ENCODE measurements at places on chromosomes 13 and 19. TPM values are rescaled to one million over a fixed set of nuclear protein-coding genes. Genes with fewer than 3 reads are reported as not detected.

The ZNF177 gene
- 3.9 TPM for total RNA-seq

DNA sequence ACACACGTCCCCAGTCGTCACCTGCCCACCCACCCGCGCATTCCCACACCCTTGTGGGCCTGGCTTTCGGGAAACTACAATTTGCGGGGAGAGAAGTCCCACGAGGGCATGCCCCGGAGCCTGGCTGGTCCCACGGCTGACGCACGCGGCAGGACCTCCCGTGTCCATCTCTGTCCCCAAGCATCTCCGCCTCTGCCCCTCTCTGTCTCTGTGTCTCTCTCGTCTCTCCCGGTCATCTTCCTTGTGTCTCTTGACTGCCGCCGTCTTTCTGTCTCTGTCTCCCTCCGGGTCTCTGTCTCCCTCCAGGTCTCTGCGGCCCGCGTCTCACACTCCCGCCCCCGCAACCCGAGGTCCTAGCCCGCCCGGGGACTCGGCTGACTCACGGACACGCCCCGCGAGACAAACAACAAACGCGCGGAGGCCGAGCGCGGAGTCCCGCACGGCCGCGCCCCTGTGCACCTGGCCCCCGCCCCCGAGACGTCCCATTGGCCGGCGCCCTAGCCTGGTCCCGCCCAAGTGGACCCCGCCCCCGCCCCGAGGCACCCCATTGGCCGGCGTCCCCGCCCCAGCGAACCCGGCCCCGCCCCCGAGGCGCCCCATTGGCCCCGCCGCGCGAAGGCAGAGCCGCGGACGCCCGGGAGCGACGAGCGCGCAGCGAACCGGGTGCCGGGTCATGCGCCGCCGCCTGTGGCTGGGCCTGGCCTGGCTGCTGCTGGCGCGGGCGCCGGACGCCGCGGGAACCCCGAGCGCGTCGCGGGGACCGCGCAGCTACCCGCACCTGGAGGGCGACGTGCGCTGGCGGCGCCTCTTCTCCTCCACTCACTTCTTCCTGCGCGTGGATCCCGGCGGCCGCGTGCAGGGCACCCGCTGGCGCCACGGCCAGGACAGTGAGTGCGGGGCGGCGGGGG, at the start of gene FGF22:
FGF22 (plus strand) TSS at position 627 of the 908 bp plus-strand sequence; CDS start at position 674, 47 bp downstream.
- DNase-seq = no peak

- DNase-seq = no peak
These were observed 446 bp upstream of the ZNF83 start for GRCh38 chr19:52638601-52639000.

The ALOX5AP gene
- total RNA-seq = 96.0 TPM

The POLD1 gene
- total RNA-seq = 25.5 TPM

DNA sequence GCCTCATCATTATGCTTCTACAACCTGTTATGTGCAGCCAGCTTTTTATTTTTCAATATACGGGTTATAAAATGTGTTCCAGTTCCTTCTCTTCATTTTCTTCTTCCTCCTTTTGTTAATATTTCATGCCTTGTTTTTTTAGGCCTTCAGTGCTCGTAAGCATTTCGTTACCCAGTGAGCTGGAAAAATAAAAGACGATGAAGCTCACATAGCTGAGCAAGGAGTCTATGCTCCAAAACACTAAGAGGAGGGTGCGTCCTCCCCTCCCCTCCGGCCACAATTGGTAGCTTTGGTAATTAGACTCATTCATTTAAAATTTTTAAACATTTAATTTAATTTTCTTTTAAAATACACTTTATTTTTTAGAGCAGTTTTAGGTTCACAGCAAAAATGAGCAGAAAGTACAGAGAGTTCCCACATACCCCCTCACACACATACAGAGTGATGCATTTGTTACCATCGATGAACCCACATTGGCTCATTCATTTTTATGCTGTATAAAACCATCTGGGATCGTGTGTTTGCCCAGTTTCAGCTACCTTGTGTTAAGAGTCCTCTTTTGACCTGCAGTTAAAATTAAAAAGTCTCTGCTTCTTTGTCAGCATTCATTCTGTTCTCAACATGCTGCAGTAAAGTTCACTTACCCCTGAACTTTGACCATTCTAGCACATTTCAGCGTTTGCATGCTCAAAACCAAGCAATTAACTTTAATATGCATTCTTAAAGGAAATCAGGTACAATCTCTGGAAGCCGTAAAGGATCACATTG, 223.9 kb downstream of the LACC1 start:
- no peak for DNase-seq

DNA sequence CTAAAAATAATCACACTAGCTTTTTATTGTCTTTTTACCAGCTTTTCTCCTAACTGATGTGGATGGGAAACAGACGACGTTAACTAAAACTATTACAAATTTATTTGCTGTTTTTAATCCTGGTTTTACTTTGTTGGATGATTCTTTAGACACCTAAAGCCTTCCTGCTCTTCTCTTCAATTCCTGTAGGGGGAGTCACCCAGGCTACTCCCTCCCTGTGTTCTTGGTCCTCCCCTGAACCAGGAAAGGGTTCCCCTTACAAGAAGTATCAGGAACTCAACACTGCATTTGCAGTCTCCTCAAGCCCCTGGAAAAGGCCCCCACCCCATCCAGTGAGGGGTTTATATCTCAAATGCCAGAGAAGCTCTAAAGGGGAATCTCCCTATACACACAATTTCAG, 206.1 kb downstream of the SUCLA2 start:
- no peak for DNase-seq

DNA sequence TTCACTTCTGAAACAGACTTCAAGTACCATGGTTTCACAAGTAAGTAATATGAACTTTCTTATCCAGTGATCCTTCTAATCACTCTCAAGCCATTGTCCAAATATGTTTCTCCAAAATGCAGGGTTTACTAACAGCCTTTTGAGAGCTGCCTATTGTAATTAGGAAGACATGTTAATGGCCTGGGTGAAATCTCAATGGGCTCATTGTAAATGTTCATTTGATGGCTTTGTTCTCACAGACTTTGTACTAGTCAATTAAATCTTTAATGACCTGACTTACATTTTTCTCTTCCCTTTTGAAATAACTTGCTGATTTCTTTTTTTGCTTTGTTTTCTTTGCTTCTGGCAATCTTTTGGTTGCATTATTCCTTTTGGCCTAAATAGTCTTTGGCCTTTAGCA, 444.8 kb downstream of the LIG4 start:
- DNase-seq = no peak

The PLPPR3 gene
- total RNA-seq = 2.9 TPM

DNA sequence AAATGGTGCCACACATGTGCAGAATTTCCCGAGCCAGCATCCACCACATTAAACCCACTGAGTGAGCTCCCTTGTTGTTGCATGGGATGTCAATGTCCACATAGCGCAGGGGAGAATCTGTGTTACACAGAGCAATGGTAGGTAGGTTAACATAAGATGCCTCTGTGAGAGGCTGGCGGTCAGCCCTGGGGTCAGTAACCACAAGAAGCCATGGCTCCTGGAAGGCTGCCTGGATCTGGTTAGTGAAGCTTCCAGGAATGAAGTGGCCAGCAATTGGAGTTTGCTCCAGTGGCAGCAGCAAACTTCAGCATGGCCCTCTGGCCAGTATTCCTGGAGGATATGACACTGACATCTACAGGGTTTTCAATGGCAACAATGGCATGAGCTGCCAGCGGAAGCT, 37.0 kb upstream of the PCDH9 start:
- no peak for DNase-seq

GRCh38 chr13:114068656-114069318, 63.6 kb downstream of the RASA3 start:
- DNase-seq = no peak

GRCh38 chr13:89011615-89012014, 1340.4 kb downstream of the SLITRK5 start:
- no peak for DNase-seq

The PSG3 gene
- total RNA-seq = not detected

The CGB5 gene
- total RNA-seq = not detected

GRCh38 chr19:28633319-28634018, 579.5 kb downstream of the UQCRFS1 start:
- peak; percentile 2 for DNase-seq

- DNase-seq = no peak
These were observed 748 bp upstream of the SIGLEC8 start for GRCh38 chr19:51458899-51459505.

DNA sequence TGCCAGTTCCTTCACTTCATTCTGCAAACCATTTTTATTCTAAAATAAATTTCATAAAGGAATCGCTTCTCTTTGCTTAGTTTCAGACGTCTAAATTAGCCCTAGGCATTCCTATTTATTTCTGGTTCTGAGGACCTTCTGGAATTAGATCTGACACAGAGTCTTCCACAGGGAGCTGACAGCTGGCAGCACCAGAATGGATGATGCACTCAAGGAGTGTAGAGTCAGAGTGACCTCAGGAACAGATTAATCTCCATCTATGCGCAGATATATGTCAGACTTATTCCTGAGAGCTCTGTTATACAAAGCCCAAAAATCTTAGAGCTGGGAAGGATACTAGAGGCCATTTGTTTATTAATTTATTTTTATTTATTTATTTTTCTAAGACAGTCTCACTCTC, 450.8 kb downstream of the HS6ST3 start:
- DNase-seq = no peak

The ATP1A3 gene
- total RNA-seq = 1.4 TPM

The ZNF557 gene
- 10.9 TPM for total RNA-seq

The SLC6A16 gene
- total RNA-seq = 0.17 TPM

The SLC10A2 gene
- total RNA-seq = not detected

DNA sequence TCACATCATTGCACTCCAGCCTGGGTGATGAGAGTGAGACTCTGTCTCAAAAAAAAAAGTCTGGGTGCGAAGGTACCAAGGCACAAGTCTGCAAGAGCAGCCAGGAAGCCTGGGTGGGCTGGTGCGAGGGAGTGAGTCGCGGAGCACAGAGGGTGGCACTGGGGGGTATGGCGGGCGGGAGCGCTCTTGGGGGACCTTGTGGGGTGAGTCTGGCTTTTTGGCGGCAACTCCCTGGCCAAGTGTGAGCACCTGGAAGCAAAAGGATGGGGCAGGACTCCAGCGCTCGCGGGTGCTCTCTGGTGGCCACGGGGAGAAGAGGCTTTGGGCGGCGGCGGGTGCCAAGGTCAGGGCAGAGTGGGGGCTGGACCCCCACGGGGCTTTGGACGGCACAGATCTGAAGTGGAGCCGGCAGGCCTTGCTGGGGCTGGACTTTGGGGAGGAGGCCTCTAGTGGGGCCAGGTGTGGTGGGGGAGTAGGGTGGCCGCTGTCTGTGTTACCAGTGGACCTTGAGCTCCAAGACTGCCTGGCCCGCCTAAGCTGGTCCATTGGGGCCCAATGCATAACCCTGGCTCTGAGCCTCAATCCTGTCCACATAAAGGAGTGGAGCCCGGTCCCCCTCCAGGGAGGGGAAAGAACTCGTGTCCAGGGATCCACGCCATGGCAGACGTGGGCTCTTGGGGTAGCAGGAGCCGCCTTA, 1.6 kb downstream of the P2RY11 start:
- no peak for DNase-seq

DNA sequence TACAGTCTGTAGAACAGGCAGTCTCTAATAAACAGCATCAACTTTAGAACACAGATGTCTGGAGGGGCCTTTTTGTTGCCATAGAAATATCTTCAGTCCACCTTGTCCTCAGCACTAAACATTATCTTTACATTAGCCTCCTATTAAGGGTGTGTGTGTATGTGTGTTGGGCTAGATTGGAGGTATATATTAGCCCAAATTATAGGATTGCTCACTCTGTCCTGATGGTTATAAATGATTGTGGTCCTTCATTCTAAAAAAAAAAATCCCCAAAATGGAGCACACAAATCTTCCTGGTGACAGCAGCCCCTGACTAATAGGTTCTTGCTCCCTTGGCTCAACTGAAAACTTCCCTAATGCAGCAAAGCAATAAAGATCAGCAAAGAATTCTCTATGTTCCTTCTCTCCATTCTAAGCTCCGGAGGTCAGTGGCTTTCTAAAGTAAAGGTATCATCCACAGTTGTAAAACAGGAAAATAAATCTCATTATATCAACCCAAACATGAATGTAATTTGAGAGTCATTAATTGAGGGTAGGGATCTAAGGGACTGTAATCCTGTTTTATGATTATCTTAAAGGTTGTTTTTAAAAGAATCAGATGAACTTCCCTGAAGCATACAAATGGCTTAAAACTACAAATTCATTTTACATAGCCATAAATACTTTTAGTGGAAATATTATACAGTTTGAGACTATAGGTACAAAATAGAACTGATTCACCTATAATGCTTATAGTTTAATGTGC, 232.7 kb downstream of the KLF12 start:
- DNase-seq = no peak

DNA sequence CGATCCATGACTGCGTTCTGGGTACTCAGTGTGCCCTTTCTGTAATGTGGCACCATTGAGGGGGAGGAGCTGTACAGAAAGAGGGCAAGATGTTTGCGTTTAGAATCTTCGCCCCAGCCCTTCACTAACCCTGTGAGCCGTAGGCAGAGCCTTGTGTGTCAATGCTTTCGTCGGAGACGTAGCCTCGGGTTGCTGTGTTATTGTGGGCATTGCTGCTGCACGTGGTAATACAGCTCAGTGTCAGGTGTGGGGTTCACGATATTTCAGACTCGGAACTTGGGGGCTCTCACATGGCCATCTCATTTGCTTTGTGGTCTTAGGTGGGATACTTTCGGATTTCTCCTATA, 6.1 kb downstream of the RPS9 start:
- no peak for DNase-seq

The STX10 gene
- total RNA-seq = 66.2 TPM

GRCh38 chr13:29457299-29457698, 138.2 kb downstream of the SLC7A1 start:
- peak; percentile 69 for DNase-seq

GRCh38 chr13:42484386-42484785, 89.6 kb upstream of the TNFSF11 start:
- no peak for DNase-seq

DNA sequence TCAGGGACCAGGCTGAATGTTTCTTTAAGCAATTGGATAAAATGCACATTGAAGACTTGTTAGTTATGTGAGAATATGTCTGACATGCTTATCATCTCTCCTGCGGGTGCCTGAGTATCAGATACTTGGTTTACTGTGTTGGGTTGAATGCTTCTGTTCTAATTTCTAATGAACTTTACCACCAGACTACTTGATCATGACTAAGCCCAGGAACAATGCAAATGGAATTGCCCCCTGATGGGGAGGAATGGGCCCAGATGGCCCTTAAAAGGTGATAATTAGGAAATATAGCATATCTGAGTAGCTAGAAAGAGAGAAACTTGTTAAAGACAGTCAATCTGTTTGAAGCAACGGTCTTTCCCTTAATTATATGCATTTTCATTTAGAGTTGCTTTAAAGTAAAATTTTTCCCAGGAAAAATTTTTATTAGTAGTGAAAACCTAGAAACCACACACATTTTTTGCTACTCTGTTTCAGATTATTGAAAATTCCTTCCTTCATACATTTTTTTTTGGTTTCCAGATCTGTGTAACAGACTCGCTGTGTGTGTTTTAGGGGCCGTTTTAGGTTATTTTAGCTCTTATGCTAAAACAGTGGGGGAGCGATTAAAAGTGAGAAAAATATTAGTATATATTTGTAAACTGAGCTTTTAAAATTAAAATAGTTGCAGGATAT, 186.6 kb downstream of the TM9SF2 start:
- DNase-seq = peak; percentile 29

The DNMT1 gene
- total RNA-seq = 66.9 TPM

GRCh38 chr19:262125-262524, 29.1 kb downstream of the PLPP2 start:
- no peak for DNase-seq

Measured in kidney epithelial cell (primary cell).